A549 treated with AZD2906 at 1 μM for 4 hours (cell line): ENCODE measurements at places on chromosomes 13 and 19. TPM values are rescaled to one million over a fixed set of nuclear protein-coding genes. Genes with fewer than 3 reads are reported as not detected.

KLK2 gene
- total RNA-seq: 0.06 to 0.27 TPM (median 0.13 TPM) in 5 replicates

NLRP7 gene
- total RNA-seq: 0.01 to 0.13 TPM (median 0.02 TPM) in 3 of 5 replicates, not detected in the others

ZNF813 gene
- total RNA-seq: 0.16 to 0.32 TPM (median 0.19 TPM) in 5 replicates

MARK4 gene
- total RNA-seq: 6.8 to 10.1 TPM (median 8.3 TPM) in 5 replicates

LHB gene
- not detected in 5 replicates for total RNA-seq

NR1H2 gene
- 63.9 to 82.3 TPM (median 79.4 TPM) in 5 replicates for total RNA-seq

GJB2 gene
- 0.55 to 0.75 TPM (median 0.65 TPM) in 5 replicates for total RNA-seq

NOVA2 gene
- 0.77 to 1.3 TPM (median 1.3 TPM) in 5 replicates for total RNA-seq

KLK13 gene
- total RNA-seq: 0.06 to 0.20 TPM (median 0.15 TPM) in 5 replicates

CIRBP gene
- 92.3 to 213 TPM (median 104 TPM) in 5 replicates for total RNA-seq

LIG4 gene
- 3.4 to 4.7 TPM (median 4.0 TPM) in 5 replicates for total RNA-seq

LGALS7B gene
- 0.39 to 0.75 TPM (median 0.51 TPM) in 4 of 5 replicates, not detected in the other for total RNA-seq

ZNF524 gene
- 13.9 to 20.0 TPM (median 17.7 TPM) in 5 replicates for total RNA-seq

FAM83E gene
- 0.12 to 0.40 TPM (median 0.21 TPM) in 5 replicates for total RNA-seq

MOB3A gene
- 13.3 to 15.2 TPM (median 14.0 TPM) in 5 replicates for total RNA-seq

B3GNT3 gene
- 3.8 to 4.5 TPM (median 4.2 TPM) in 5 replicates for total RNA-seq

HIPK4 gene
- total RNA-seq: 0.28 to 0.43 TPM (median 0.33 TPM) in 5 replicates
